ENCODE measurements at places on chromosomes 2 and 18.

DNA sequence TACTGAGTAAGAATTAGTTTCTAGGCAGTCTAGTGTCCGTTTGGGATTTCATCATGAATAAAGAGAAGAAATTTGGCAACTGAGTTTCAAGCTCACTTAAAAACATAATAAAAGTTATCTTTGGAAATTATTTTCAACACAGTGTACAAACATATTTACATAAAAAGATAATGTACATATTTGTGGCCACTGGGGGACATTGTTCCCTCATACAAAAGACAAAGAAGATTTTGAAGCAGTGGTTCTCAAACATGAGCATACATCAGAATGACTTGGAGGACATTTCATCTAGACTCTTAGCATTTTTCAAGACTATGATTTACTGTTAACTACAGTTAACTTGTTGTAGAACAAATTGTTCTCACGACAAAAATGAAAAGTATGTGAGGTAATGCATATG, 15.7 kb upstream of the TTC21B start:
- no peak for DNase-seq

DNA sequence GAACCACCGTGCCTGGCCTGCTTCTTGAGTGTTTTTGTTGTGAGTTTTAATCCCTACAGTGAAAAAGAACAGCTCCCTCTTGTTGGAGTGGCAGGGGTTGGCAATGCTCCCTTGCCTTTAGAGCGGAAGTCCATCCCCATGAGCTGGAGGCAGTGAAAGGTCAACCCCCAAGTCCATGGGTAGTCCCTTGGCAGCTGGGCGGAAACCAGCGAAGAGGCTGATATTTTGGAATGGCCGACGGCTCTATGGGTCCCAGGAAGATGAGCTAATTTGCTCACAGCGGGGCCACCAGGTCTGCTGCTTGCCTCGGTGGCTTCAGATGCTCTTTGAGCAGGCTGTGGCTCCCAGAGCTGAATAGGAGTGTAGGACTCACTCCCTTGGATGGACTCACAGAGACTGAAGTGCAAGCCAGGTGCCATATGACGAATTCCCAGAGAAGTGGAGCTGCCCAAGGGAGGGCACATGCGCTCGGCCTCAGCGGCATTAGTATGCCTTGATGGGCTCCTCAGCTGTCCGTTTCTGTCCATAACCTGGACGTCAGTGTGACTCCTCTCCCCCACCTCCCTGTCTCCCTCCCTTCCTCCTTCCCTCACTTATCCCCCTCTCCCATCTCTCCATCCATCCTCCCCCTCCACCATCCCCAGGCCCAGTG, 25.4 kb upstream of the RHOB start:
- DNase-seq: no peak

DNA sequence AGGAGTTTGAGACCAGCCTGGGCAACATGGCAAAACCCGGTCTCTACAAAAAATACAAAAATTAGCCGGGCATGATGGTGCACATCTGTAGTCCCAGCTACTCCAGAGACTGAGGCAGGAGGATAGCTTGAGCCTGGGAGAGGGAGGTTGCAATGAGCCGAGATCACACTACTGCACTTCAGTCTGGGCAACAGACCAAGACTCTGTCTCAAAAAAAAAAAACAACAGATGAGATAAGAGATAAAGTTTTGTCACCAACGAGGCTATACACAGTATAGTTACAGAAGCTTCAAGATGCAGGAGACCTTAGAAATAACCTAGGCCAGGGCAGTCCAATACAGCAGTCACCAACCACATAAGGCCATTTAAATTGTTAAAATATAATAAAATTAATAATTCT, 9.4 kb downstream of the FAM124B start:
- no peak for DNase-seq

DNA sequence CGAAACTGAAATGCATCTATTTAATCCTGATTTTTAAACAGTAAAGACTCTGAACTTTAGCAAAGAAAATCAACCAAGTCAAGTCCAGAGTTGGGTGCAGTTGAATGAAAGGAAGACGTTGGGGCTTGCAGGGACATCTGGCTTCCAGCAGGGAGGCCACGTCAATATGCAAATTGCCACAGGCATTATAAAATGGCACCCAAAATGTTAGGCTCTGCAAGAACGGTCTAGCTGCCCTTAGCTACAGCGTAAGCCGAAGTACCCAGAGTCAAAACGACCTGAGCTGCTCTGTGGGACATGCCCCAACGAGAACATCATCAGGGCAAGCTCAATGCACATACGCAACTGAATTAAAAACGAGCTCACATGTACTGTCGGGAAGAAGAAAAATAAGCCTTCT, 30.7 kb downstream of the DOCK10 start:
- no peak for DNase-seq

DNA sequence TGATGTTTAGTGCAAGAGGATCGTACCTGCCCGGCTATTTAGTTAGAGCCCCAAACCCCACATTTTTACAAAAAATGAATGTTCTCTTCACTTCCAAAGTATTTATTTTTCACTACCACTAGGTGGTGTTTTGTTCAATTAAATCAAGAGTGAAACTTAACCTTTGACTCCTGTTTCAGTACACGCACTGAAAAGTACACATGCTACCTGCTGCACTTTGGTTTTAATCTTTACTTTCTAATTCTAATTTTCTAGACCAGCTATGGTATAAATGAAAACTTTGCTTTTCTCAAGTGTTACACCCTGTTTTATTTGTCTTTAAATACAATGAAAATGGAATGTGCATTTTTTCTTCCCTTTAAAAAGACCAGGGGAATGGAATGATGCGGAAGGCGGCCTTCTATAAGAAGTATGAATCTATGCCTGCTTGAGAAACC, 31.4 kb upstream of the CHN1 start:
- DNase-seq: no peak

GRCh38 chr2:43075054-43075593, 151.3 kb downstream of the ZFP36L2 start:
- DNase-seq: no peak

- no peak for DNase-seq
Observed at GRCh38 chr2:135245071-135245470, 193.0 kb downstream of the RAB3GAP1 start.

- DNase-seq: no peak
Observed at GRCh38 chr2:2324565-2325101, 6.4 kb downstream of the MYT1L start.

DNA sequence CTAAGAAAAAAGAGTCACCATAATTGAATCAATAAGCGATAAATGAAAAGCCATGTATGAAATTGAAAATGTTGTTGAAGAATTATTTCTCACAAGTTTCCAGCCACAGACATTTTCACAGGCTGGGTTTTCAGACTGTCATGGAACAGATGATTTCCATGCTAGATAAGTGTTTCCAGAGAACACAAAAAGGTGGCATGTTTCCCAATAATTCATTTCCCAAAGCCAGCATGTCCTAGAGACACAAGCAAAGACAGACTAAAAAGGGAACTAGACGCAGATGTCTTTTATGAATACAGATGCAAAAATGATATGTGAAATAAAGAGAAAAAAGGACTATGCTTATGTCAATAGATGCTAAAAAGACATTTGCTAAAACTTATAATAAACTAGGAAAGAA, 255.1 kb downstream of the EIPR1 start:
- DNase-seq: no peak

- no peak for DNase-seq
Observed at GRCh38 chr2:138103156-138103555, 138.9 kb downstream of the HNMT start.

- DNase-seq: no peak
Observed at GRCh38 chr2:233977296-233977837, 60.2 kb downstream of the TRPM8 start.

- no peak for DNase-seq
Observed at GRCh38 chr2:36578343-36579296, 19.3 kb downstream of the FEZ2 start.

DNA sequence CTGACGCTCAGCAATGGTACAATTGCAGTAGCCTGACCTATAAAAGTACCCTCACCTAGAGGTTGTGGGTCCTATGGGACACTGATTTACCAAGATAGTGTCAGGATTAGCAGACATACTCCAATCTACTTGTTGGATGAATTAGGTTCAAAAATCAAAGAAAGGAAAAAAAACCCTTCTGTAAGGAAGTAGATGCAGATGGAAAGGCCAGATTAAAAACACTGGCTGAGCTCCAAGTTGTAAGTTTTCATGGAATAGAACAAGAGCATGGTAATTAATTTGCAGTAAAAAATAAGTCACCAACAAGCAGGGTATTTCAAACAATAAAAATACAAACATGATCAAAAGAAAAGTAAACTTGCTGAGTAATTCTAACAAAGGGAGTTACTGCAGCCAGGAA, 26.4 kb downstream of the IDH1 start:
- no peak for DNase-seq

GRCh38 chr18:3212657-3213056, 7.1 kb downstream of the MYOM1 start:
- no peak for DNase-seq

DNA sequence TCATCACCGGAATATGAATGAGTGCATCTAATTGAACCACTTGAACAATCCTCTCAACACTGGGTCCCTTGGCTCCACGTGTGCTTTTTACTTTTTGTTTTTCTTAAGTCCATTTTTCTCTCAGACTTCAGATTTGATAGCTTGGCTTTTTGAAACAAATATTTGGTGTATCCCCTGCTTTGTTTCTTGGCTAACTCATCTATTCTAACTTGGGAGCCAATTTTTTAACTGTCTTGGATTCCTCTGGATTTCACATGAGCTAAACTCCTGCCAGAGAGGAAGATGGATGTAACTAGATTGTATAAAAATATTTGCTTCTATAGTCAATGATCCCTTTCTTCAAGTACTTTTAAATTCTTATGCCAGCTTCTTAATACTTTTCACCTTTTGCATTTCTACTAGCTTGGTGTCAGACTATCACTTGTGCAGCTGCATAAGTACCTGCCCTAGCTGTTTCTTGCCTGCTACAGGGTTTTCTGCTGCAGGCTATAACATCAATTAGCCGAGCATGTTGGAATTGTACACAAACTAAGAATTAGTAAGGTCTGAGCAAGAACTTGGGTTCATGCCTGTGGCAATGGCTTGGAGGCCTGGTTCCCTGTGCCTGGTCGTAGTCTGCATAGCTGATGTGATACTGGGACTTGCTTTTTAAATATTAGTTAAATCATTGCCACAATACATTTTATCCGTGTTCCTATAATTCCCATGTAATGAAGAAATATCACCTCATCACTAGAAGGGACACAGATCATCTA, 281.5 kb downstream of the EN1 start:
- no peak for DNase-seq

GRCh38 chr18:6591491-6591890, 138.0 kb upstream of the ARHGAP28 start:
- DNase-seq: no peak

DNA sequence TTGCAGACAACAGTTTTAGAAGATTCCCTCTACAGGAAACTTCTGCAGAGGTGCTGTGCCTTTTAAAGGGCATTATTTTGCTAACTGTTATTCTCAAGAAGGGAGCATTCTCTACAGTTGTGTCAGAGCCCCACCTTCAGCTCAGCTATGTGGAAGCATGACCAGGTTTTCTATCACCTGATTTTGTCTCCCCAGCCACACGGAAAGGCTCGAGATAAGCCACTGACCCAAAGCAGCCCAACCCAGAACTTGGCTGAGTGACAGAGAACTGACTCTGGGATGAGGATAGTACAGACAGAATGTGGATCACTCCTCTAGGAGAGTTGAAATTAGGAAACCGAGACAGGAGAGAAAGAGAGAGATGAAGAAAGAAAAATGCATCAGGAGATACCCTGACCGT, 10.7 kb downstream of the COL4A4 start:
- DNase-seq: no peak

DNA sequence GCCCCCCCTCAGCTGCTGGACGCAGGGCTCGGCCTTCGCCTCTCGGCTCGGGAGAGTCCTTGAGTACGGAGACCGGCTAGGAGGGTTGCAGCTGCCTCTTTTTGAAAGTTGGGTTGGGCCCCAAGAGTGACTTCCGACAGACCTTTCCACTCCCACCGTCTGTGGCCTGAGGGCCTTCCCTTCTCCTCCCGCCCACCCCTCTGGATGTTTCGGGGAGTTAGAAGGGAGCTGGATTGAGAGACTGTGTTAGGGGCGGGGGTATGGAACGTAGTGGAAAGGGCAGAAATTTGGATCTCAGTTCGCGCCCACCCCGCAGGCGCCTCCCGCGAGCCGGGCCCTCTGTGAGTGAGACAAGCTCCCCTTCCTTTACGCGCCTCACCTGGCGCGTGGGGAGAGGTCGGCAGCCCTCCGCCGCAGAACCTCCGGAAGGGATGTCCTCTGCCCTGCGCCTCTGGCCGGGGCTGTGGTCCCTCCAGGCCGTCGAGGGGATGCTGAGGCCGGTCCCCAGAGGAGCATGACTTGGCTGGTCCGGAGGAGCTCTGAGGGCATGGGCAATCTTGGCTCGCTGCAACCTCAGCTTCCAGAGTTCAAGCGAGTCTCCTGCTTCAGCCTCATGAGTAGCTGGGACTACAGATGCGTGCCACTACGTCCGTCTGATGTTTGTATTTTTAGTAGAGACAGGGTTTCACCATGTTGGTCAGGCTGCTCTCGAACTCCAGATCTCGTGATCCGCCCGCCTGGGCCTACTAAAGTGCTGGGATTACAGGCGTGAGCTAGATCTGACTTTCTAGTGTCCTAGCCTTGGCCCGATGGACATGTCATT, 15.9 kb downstream of the C2orf74 start:
- peak; percentile 11 for DNase-seq

GRCh38 chr2:117948615-117949014, 65.3 kb downstream of the CCDC93 start:
- DNase-seq: no peak

DNA sequence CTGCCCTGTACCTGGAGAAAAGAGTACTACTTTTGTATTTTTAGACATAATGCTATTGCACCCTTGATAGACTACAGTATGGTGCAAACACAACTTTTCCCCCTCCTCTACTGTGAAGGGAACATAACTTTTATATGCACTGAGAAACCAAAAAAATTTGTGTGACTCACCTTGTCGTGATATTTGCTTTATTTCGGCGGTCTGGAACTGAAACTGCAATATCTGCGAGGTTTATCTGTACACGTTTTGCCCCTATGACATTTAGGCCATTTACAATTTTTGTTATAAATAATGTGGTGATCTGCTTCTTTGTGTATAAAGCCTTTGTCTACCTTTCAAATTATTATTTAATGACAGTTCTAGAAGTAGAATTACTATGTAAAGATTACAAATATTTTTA, 34.4 kb upstream of the AAK1 start:
- DNase-seq: no peak

GRCh38 chr2:144405321-144405720, 114.6 kb downstream of the ZEB2 start:
- DNase-seq: no peak

DNA sequence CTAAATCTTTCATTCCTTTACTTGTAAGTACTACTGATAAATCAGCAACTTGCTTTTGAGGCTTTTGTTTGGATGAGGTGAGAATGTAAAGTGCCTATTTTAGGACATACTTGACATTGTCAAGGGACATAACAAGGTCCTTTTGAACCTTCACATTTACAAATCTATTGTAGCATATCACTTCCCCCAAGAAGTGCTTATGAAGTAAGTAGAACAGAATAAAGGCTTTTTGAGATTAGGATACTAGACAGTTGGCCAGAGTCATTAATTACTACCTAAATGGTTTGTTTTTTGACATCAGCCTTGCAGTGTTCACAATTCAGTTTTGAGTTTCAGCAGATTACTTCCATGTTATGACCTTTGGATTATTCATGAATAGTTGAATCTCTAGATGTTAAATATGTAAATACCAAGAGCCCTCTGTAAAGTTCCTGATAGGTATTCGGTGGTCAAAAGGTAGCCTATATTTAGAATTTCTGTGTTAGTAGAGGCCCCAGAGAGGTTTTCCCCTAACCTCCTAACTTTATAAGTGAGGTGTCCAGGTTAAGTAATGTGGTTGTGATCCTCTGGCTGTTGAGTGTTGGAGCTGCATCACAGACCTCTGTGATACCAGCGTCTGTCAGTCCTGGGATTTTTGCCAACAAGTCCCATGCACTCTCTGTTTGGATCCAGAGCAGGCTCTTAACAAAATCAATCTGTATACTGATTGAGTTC, 67.2 kb downstream of the LCLAT1 start:
- DNase-seq: no peak

All from stimulated activated CD8-positive, alpha-beta memory T cell treated with anti-CD3 and anti-CD28 coated beads, Interleukin-7, amount 100 ng/mL, for 24 hours (primary cell).